Immature natural killer cell (primary cell): ENCODE measurements at places on chromosomes 13 and 19.
A peak's percentile ranks its signal among the peaks of the same experiment; 100 is the strongest.

DNA sequence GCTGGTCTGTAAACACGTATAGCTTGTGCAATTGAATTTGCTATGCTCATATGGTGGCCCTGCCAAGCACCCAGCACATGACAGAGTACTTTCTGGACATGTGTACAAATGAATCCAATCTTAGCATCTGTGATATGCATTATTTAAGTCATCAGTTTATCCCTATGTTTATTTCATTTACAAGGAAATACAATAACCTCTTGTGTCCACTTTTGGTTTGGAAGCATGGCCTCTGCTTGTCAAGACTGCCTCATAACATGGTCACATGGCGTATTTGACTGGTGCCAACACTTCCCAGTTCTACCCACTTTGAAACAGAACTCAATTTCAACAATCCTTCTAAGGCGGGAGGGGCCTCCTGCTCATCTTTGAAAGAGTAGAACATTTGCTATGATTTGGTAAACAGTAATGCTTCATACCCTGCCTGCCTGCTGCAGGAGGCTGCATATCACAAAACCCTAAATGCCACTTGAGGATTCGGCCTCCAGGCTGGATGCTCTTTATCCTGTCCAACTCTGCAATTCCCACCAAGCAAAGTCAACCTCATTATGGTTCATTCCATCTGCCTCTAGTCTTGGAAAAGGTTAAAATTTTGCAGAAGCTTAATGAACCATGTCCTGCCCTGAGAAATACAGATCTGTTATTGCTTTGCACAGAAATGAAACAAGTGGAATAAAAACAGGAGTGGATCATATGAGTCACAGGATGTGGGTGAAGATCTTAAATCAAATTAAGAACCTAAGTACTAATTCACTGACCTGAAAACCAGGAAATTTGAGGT lies 151.3 kb downstream of the CYSLTR2 start:
- DNase-seq = no peak

- DNase-seq = no peak
Observed at GRCh38 chr19:41175801-41176777, 16.9 kb upstream of the CYP2S1 start.

GRCh38 chr13:44437356-44438233 lies 64.0 kb downstream of the SERP2 start:
- DNase-seq = peak; percentile 58

DNA sequence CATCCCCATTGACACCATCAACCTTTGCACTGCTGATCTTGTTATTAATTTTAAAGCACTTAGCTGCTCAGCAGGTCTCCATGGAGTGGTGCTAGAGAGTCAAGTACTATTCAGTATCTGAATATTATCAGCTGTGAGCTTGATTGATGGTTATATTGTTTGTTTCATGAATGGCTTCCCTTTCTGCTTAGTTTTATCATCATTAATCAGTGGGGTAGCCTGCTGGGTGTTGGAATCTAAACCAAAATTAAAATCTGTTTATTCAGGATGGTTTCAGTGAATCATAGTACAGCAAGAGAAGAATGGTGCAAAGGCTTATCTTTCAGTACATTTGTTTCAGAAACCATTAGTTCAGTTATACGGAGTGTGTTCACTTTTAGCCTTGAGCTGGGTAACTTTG lies 42.5 kb upstream of the SCEL start:
- no peak for DNase-seq

GRCh38 chr13:40328091-40328490 lies 338.4 kb downstream of the FOXO1 start:
- no peak for DNase-seq

- no peak for DNase-seq
Observed at GRCh38 chr13:102678339-102679107, 16.3 kb downstream of the METTL21C start.

DNA sequence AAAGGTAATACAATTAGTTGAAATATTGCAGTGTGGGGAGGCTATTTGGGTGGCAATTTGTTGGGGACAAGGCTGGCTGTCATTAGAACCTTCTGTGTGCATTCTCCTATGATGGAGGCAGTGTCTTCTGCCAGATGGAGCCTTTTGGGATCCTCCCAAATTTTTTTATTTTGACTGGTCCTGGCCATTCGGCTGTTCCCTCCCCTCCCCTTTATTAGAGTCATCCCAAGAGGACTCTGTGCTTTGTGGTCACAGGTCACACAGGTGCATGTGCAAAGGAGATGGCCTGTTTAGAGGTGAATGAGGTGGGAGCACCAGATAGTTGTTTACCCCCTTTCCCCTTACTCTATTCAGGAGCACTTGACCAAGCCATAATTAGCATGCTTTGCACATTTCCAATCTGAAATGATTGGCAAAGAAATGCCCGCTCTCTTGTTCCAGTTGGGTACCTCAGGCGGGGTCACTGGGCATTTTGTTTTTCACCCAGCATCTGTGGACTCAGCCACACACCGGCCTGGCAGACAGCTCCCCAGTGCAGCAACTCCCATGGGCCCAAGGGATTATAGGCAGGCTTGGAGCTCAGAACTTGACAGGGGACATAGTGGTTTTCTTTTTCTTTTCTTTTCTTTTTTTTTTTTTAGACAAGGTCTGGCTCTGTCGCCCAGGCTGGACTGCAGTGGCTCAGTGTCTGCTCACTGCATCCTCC lies 19.8 kb downstream of the GATAD2A start:
- DNase-seq = no peak

DNA sequence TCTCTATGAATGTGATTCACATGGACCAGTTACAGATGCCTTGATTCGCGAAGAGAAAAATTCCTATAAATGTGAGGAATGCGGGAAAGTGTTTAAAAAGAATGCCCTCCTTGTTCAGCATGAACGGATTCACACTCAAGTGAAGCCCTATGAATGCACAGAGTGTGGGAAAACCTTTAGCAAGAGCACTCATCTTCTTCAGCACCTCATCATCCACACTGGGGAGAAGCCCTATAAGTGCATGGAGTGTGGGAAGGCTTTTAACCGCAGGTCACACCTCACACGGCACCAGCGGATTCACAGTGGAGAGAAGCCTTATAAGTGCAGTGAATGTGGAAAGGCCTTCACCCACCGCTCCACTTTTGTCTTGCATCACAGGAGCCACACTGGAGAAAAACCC lies 7.7 kb downstream of the ZNF543 start:
- no peak for DNase-seq

DNA sequence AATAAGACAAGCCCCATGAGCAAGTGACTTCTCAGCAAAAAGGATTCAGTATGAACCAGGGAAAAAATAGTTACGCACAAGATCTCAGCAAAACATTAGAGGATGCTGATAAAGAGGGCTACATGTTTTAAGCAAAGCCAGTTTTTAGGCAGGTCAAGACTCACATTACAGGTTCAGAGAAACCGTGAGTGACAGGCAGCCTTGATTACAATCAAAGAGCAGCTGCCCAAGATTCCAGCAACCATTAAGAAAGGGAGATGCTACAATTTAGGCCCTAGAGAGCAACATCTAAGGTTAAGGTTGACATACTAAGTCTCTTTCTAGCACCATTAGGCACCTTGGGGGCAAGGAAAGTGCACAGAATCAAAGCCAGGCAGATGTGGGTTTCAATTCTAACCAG lies 2.8 kb upstream of the SLC7A1 start:
- DNase-seq = no peak

DNA sequence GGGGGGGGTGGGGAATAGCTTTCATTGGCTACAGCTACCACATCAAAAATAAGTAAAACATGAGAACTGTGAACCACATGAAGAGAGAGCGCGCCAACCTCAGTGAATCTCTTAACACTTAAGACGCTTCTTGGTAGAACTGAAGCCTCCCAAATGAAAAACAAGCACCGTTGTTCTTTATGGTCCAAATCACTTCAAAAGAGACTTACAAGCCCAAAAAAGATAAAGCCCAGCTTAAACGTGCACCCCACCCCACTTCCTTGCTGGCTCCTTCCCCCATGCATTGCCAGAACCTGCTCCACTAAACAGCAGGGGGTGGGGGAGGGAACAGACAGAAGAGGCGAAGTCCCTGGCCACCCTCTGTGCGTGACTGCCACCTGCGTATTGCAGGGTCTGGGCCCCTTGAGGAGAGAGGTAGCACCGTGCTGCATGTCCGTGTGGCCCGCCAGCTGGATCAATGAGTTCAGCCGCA lies 479.1 kb downstream of the FOXO1 start:
- DNase-seq = peak; percentile 32

- DNase-seq = no peak
Observed at GRCh38 chr19:47081095-47081494, 32.5 kb downstream of the ZC3H4 start.
